ENCODE measurements at places on chromosomes 12 and 14. TPM values are rescaled to one million over a fixed set of nuclear protein-coding genes. Genes with fewer than 3 reads are reported as not detected.
A peak's percentile ranks its signal among the peaks of the same experiment; 100 is the strongest.

Gene MAP4K5
- total RNA-seq, result 157 TPM

Gene CD69
- 5.0 TPM for total RNA-seq

DNA sequence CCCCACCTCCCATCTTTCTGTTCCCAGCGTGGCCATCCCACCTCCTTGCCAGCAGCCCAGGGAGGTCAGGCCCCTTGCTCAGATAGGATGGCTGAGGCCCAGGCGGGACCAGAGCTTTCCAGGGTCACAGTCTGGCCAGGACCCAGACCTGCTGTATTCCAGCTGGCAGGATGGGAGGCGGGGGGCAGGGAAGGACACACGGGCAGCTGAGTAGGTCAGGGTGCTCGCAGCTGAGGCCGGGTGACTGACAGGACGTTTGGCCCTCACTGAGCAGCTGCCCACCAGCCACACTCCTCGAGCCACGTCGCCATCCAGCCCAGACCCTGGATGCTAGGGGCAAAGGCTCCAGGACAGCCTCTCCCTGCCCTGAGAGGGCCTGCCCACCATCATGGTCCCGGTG, 4.0 kb downstream of the NUDT14 start:
- H3K27me3 ChIP-seq, result no peaks in the 10 kb centered on the region
- H3K4me1 ChIP-seq, result peaks cover 24% of the 10 kb centered on the region
- no peaks in the 10 kb centered on the region for H3K36me3 ChIP-seq
- DNase-seq, result no peak
- H3K4me3 ChIP-seq, result no peak overlapping the region

DNA sequence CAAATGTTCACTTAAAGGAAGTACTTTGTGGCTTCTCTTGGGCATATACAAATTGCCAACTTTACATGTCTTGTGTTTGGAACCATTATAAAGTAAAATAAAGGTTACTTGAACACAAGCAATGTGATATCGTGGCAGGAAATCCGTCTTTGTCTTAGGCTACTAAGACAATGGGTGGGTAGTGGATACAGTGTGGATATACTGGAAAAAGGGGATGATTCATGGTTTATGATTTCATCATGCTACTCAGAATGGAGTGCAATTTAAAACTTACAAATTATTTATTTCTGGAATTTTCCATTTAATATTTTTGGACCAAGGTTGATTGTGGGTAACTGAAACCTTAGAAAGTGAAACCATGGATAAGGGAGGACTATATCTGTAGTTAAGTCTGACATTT, 48.4 kb downstream of the MYRFL start:
- H3K4me3 ChIP-seq, result no peak overlapping the region
- no peak for DNase-seq
- no peaks in the 10 kb centered on the region for H3K36me3 ChIP-seq
- no peaks in the 10 kb centered on the region for H3K4me1 ChIP-seq

DNA sequence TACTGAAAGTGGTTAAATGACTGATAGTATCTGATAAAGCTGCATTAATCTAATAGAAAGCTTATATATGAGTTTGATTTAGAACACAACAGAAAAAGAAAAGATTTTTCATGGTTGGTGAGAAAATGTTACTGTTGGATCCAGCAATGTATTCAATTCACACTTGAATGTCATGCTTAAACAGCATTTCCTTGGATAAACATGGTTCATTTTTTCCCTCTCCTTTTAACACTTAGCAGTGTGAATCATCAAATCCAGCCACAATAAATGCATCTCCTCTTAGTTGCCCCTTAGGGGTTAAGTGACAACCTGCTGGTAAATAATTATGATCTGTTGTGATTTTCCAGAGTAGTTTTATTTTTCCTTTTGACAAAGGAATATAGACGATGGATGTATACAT, 74.9 kb upstream of the GRIP1 start:
- H3K4me3 ChIP-seq, result no peak overlapping the region
- DNase-seq, result no peak
- no peaks in the 10 kb centered on the region for H3K27me3 ChIP-seq
- H3K4me1 ChIP-seq, result no peaks in the 10 kb centered on the region

GRCh38 chr12:49909826-49910225, 6.1 kb upstream of the FAIM2 start:
- no peaks in the 10 kb centered on the region for H3K36me3 ChIP-seq

DNA sequence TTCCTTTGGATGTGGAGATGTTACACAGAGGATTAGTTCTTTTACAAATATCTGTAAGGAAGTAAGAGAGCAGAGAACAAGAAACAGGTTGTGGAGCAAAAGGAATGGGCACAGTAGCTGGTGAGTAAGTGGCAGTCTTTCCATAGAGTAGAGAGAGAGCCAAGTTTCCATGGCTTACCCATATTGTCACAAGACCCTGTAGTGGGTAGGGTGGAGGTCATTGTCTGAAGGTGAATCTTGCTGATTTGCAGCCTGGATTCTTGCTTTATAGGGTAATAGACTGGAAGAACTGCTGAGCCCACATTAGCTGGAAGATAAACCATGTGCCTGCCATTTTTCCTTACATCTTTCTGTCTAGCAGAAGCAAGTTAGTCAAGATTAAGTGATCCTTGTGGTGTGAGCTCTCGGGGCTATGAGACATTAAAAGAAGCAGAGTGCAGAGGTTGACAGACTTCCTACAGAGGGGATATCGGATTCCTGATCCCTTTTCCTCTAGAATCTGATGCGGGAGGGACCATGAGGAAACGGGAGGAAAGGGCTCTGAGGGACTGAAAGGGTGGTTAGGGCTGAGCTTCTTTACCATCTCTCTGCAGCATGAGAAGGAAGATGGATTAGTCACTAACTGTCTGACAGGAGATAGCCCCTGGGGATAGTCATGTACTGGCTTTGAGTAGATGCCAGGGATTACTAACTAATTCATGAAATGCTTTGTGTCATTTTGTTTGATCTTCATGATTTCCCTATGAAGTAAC, 44.0 kb upstream of the LRTM2 start:
- DNase-seq, result no peak
- H3K27ac ChIP-seq, result no peak overlapping the region
- no peaks in the 10 kb centered on the region for H3K27me3 ChIP-seq
- H3K4me1 ChIP-seq, result peaks cover 21% of the 10 kb centered on the region
- H3K36me3 ChIP-seq, result no peaks in the 10 kb centered on the region

- H3K27me3 ChIP-seq, result no peaks in the 10 kb centered on the region
- H3K36me3 ChIP-seq, result no peaks in the 10 kb centered on the region
- no peak overlapping the region for H3K4me3 ChIP-seq
Observed at GRCh38 chr12:3871356-3871755, 1.8 kb downstream of the PARP11 start.

GRCh38 chr12:24379433-24379832, 430.0 kb upstream of the SOX5 start:
- H3K27ac ChIP-seq, result no peak overlapping the region
- DNase-seq, result no peak
- H3K36me3 ChIP-seq, result no peaks in the 10 kb centered on the region
- H3K27me3 ChIP-seq, result no peaks in the 10 kb centered on the region

Gene FOXN4
- total RNA-seq, result not detected

Gene DPPA3
- total RNA-seq, result not detected

DNA sequence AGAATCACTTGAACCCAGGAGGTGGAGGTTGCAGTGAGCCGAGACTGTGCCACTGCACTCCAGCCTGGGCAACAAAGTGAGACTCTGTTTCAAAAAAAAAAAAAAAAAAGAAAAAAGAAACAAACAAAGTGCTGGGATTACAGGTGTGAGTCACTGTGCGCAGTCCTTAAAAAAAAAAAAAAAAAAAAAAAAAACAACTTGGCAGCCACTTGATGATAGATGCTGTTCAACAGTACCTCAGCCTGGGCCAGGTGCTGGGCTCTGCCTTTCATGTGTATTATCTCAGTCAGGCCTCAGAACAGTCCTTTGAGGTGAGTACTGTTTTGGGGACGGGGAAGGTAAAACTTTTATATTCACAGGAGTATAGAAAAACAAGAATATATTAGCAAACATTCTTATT, 9.6 kb downstream of the ACADS start:
- no peak overlapping the region for H3K4me3 ChIP-seq
- H3K27me3 ChIP-seq, result no peaks in the 10 kb centered on the region
- no peak for DNase-seq
- peaks cover 14% of the 10 kb centered on the region for H3K36me3 ChIP-seq
- no peak overlapping the region for H3K27ac ChIP-seq

- H3K27ac ChIP-seq, result no peak overlapping the region
- H3K4me3 ChIP-seq, result no peak overlapping the region
- no peaks in the 10 kb centered on the region for H3K36me3 ChIP-seq
- no peaks in the 10 kb centered on the region for H3K27me3 ChIP-seq
Observed at GRCh38 chr14:65297744-65298143, 114.8 kb upstream of the FUT8 start.

Gene ZNF891
- total RNA-seq, result 6.3 TPM

DNA sequence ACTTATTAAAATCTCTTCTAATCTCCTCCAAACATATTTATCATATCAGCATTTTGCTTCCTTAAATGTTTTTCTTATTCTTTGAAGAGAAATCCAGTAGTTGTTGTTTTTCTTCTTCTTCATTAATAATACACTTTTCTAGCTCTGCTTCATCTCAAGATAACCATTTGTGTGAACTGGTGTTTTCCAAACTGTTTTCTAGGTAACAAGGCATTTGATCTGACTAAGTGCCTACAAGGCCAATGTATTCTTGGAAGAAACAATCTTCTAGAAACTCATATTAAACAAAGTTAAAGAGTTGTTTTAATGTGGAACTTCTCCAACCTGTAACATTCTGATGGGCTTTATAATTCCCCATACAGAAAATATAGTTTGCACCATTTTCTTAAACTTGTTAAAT, 30.8 kb upstream of the IFNG start:
- H3K4me3 ChIP-seq, result no peak overlapping the region
- H3K27ac ChIP-seq, result no peak overlapping the region
- no peaks in the 10 kb centered on the region for H3K4me1 ChIP-seq
- H3K27me3 ChIP-seq, result no peaks in the 10 kb centered on the region
- H3K36me3 ChIP-seq, result no peaks in the 10 kb centered on the region

Gene SLC7A8
- total RNA-seq, result 53.6 TPM

Gene CLSTN3
- total RNA-seq, result 53.4 TPM

Gene STAT6
- 79.0 TPM for total RNA-seq

DNA sequence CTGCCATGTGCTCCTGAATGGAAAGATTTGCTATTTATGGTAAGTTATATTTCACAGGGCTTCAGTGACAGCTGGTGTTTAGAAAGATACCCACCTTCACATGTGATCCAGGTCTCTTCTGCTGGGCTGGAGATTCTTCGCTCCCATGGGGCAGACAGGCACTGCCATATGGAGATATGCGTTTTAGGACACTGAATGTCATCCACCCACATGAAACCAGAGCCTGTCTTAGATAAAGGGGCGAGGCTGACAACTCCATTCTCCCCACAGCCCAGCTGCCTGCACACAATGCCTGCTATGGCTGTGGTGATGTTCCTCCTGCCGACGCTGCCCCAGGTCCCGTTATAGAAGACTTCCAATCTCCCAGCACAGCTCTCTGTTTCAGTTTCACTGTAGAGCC, 69.4 kb downstream of the ACSM4 start:
- no peaks in the 10 kb centered on the region for H3K36me3 ChIP-seq
- no peaks in the 10 kb centered on the region for H3K4me1 ChIP-seq
- H3K27ac ChIP-seq, result no peak overlapping the region
- H3K4me3 ChIP-seq, result no peak overlapping the region
- no peaks in the 10 kb centered on the region for H3K27me3 ChIP-seq

DNA sequence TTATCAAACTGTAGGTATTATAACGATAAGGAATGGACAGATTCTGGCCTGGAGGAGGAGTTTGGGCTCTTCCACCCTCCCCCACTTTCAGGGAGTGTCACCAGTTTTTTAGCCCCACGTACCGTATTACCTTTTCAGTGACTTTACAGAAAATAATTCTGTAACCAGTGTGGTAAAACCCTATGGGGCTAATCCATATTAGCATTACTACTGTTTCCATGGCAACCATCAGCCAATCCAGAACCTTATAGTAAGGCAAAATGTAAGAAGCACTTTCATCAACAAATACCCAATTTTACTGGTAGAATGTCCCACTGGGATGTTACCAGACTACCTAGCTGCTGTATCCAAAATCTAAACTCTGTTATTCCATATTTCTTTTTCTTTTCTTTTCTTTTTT, 50.7 kb downstream of the BICDL1 start:
- no peak for DNase-seq
- no peaks in the 10 kb centered on the region for H3K27me3 ChIP-seq
- H3K27ac ChIP-seq, result no peak overlapping the region
- no peaks in the 10 kb centered on the region for H3K36me3 ChIP-seq

- no peaks in the 10 kb centered on the region for H3K36me3 ChIP-seq
- no peak overlapping the region for H3K4me3 ChIP-seq
- no peaks in the 10 kb centered on the region for H3K27me3 ChIP-seq
- H3K27ac ChIP-seq, result no peak overlapping the region
Observed at GRCh38 chr12:62522984-62523383, 56.4 kb downstream of the MON2 start.

DNA sequence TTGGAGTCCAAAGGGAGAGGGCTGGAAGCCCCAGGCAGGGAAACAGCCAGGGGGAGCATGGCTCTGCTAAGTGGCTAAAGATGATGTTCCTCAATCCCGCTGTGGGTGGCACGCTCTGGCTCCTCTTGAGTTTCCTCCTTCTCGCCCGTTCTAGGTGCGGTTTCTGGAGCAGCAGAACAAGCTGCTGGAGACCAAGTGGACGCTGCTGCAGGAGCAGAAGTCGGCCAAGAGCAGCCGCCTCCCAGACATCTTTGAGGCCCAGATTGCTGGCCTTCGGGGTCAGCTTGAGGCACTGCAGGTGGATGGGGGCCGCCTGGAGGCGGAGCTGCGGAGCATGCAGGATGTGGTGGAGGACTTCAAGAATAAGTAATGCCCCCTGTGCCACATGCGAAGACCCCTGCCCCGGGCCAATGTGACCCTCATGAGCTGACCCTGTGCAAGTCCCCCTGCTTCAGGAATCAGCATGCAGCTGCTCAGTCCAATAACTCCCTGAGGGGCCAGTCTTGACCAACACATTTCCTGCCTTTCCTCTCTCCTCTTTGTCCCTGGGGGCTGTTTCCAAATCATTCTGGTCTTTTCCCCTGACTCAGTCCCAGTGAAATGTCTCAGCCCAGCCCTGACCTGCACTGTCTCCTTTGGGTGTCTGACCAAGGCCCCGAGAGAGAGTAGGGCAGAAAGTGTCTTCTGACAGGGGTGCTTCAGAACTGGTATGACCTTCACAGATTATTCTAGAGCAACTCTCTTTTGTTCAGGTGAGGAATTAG, 2.1 kb downstream of the KRT7 start:
- DNase-seq, result peak; percentile 56
- peaks cover 7% of the 10 kb centered on the region for H3K36me3 ChIP-seq
- H3K27ac ChIP-seq, result peak overlapping the region; percentile 99
- H3K4me1 ChIP-seq, result peaks cover 47% of the 10 kb centered on the region

Gene ARHGAP9
- 4.0 TPM for total RNA-seq

Gene TOMM20L
- not detected for total RNA-seq

- no peaks in the 10 kb centered on the region for H3K4me1 ChIP-seq
- H3K27ac ChIP-seq, result no peak overlapping the region
- DNase-seq, result no peak
- H3K36me3 ChIP-seq, result no peaks in the 10 kb centered on the region
- no peak overlapping the region for H3K4me3 ChIP-seq
- no peaks in the 10 kb centered on the region for H3K27me3 ChIP-seq
Observed at GRCh38 chr12:90959538-90960139, 4.7 kb upstream of the CCER1 start.

Gene TMCC3
- 23.5 TPM for total RNA-seq
